ENCODE measurements at places on chromosomes 2 and 18.
A peak's percentile ranks its signal among the peaks of the same experiment; 100 is the strongest.

- DNase-seq, result no peak
- peaks cover 14% of the 10 kb centered on the region for H3K27me3 ChIP-seq
- peaks cover 1% of the 10 kb centered on the region for H3K4me1 ChIP-seq
- H3K27ac ChIP-seq, result no peak overlapping the region
Observed at GRCh38 chr2:85716346-85716914, 22.3 kb downstream of the GNLY start.

GRCh38 chr2:107808959-107809358 lies 17.7 kb upstream of the RGPD4 start:
- H3K36me3 ChIP-seq, result no peaks in the 10 kb centered on the region
- H3K27me3 ChIP-seq, result no peaks in the 10 kb centered on the region
- H3K4me1 ChIP-seq, result no peaks in the 10 kb centered on the region
- no peak overlapping the region for H3K4me3 ChIP-seq

- H3K36me3 ChIP-seq, result no peaks in the 10 kb centered on the region
- no peaks in the 10 kb centered on the region for H3K4me1 ChIP-seq
- DNase-seq, result no peak
- H3K27me3 ChIP-seq, result no peaks in the 10 kb centered on the region
Observed at GRCh38 chr2:16817305-16818202, 151.9 kb upstream of the CYRIA start.

DNA sequence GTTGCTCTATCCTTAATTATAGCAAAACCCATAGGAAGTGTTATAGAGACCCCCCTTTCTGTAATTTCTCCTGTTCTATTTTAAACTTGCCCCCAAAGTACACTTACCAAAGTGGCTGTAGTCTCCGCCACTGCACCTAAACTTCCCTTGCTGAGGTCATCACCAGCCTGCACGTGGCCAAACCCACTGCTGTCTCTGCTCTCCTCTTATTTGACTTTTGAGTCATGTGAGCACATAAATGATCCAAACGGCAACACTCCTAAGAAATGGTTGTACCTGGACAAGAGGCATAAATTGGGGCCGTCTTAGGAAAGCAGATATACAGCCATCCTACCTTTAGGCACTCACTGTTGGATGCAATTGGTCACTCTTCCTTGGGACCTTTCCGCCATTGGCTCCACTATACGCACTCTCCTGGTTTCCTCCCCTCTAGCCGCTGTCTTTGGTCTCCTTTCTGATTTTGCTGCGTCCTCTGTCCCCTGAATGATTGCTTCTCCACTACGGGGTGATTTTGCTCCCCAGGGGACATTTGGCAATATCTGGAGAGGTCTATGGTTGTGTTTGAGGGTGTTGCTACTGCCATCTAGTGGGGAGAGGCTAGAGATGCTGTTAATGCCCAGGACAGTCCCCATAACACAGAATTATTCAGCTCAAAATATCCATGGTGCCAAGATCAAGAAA lies 19.2 kb upstream of the IL36G start:
- no peaks in the 10 kb centered on the region for H3K36me3 ChIP-seq
- peaks cover 35% of the 10 kb centered on the region for H3K27me3 ChIP-seq
- H3K4me3 ChIP-seq, result no peak overlapping the region
- H3K27ac ChIP-seq, result no peak overlapping the region
- peak; percentile 57 for DNase-seq

DNA sequence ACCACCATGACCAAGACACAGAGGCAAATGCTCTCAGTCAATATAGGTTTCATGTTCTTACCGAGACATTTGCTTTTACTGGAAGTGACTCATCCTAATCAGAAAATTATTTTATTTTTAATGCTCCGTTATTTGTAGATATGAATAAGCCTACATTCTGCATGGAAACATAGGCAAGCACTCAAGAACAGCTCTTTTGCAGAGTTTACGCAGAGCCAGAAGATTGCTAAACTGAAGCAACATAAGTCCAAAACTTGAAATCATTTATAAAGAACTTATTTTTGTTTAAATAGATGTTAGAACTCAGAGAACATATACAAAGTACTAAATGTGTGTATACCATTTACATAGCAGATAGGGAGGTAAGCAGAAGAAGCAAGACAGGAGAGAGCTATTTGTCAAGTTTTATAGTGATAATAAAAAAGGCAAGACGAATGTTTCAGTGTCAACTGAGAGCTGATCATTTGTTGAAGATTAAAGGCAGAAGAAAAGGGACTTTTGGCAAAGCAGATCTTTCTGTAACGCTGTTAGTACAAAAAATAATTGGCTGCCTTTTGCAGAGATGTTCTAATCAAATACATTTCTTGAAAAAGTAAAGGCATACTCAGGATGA lies 12.4 kb upstream of the PPP1R1C start:
- no peaks in the 10 kb centered on the region for H3K36me3 ChIP-seq
- H3K4me3 ChIP-seq, result no peak overlapping the region
- H3K4me1 ChIP-seq, result no peaks in the 10 kb centered on the region
- H3K27me3 ChIP-seq, result no peaks in the 10 kb centered on the region

GRCh38 chr2:67476809-67477790 lies 80.0 kb downstream of the ETAA1 start:
- H3K27ac ChIP-seq, result no peak overlapping the region
- no peaks in the 10 kb centered on the region for H3K27me3 ChIP-seq
- no peaks in the 10 kb centered on the region for H3K36me3 ChIP-seq
- DNase-seq, result peak; percentile 81
- no peak overlapping the region for H3K4me3 ChIP-seq
- H3K4me1 ChIP-seq, result no peaks in the 10 kb centered on the region

- H3K36me3 ChIP-seq, result no peaks in the 10 kb centered on the region
- peaks cover 6% of the 10 kb centered on the region for H3K4me1 ChIP-seq
- no peak overlapping the region for H3K27ac ChIP-seq
- 0 out of 2 replicates have a peak, but pooled peaks cover 1% of the 10 kb centered on the region for H3K27me3 ChIP-seq
Observed at GRCh38 chr2:235083822-235084221, 132.0 kb downstream of the SH3BP4 start.

DNA sequence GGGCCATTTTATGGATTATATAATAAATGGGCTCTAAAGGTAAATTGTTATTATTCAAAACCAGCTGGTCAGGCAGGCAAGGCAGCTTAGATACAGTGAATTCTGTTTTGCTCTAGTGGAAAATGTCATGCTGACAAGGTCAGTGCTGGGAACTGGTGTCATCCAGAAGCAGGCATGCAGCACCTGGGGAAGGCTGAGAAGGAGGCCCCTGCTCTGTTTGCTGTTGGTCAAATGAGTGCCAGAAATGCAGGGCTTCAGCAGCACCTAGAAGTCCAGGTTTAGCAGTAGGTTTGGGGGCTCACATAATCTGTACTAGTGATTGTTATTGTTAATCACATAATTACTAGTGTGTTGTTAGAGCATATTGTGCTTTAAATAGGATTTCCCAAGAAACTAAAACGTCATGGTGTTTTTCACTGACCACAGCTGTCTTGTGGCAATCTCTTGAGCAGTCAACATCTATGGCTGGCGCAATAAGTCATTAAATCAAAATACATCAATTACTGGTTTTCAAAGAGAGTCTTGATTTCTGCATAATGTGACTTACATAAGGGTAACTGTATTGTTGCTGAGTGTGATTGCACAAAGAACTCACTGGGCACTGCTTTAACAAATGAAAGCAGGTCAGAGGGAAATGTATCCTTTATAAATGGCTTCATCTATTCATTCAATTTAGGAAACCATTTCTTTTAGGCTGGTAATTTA lies 99.1 kb downstream of the MYO3B start:
- H3K4me3 ChIP-seq, result no peak overlapping the region
- H3K36me3 ChIP-seq, result no peaks in the 10 kb centered on the region
- no peaks in the 10 kb centered on the region for H3K27me3 ChIP-seq
- no peaks in the 10 kb centered on the region for H3K4me1 ChIP-seq

- no peak overlapping the region for H3K4me3 ChIP-seq
- H3K4me1 ChIP-seq, result peaks cover 28% of the 10 kb centered on the region
- H3K27me3 ChIP-seq, result no peaks in the 10 kb centered on the region
- H3K27ac ChIP-seq, result peak overlapping the region; percentile 2
Observed at GRCh38 chr2:36392571-36393255, 37.1 kb downstream of the CRIM1 start.

DNA sequence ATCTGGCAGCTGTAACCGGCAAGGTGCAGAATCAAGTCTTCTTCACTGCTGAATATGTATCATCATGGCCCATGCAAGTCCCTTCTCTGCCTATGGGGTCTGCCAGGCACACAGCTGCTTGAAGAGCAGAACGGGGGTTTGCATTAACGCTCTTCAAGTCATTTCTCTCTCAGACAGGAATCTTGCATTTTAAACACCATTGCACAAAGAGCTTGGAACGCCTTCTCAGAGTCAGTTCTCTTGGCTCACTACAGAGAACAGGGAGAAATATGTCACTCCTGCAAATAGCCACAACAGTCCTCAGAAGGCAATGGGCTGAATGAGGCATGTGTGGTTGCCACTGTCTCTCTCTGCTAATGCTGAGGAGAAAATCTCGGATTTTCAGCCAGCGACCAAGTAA lies 2173.5 kb upstream of the PIK3C3 start:
- no peaks in the 10 kb centered on the region for H3K27me3 ChIP-seq
- H3K36me3 ChIP-seq, result no peaks in the 10 kb centered on the region
- H3K27ac ChIP-seq, result no peak overlapping the region

DNA sequence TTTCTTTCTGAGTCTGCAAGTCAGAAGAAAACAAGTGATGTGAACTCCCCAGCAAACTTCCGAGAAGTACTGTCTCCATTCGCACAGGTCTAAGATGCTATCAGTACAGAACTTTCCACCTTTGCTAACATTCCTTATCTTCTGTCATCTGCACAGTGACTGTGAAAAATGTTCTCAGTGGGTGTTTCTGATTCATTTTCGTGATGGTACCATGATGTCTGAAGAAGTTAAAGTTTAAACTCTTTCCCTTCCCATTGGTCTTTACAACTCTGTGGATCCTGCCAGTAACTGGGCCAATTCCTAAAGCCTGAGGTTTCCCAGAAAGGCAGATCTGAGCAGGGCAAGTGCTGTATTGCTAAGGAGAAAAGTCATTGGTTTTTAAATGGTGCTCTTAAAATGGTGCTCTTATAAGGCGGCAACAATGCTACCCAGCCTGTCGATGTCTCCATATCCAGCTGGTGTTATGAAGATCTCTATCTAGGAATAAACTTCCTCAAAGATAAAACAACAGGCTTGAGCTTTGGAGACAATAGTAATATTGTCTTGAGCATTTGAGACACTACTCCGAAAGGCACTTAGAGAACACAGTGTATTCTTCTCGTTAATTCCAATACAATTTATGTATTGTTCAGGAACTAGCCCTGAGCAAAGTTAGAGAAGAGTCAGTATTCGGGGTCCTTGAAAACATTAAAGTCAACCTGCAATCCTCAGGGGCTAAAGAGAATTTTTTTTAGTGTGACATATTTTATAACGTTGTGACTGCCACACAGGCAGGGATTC lies 232.3 kb downstream of the OSR1 start:
- H3K36me3 ChIP-seq, result no peaks in the 10 kb centered on the region
- DNase-seq, result no peak
- peaks cover 26% of the 10 kb centered on the region for H3K4me1 ChIP-seq
- no peak overlapping the region for H3K4me3 ChIP-seq

DNA sequence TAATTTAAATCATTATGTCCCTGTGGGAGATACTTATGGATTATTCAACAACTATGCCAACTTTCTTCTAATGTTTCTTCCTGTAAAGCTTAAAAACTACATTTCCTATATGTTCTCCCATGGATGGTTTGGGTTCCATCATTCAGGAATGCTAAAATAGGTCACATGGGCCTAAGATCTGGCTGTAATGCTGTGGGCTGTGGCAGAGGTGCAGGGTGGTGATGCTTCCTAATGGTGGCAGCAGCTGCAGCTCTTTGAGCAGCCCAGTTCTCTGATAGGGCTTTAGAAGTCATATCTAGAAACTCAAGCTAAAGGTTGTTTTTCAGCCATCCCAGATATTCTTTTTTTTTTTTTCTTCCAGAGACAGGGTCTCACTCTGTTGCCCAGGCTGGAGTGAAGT lies 266.1 kb downstream of the ZNF385B start:
- DNase-seq, result no peak
- no peak overlapping the region for H3K27ac ChIP-seq
- no peaks in the 10 kb centered on the region for H3K27me3 ChIP-seq
- H3K4me3 ChIP-seq, result no peak overlapping the region
- no peaks in the 10 kb centered on the region for H3K36me3 ChIP-seq

- peak; percentile 4 for DNase-seq
- H3K27ac ChIP-seq, result peak overlapping the region; percentile 4
- H3K36me3 ChIP-seq, result no peaks in the 10 kb centered on the region
- no peaks in the 10 kb centered on the region for H3K4me1 ChIP-seq
Observed at GRCh38 chr18:79497638-79498081, 101.9 kb downstream of the NFATC1 start.

DNA sequence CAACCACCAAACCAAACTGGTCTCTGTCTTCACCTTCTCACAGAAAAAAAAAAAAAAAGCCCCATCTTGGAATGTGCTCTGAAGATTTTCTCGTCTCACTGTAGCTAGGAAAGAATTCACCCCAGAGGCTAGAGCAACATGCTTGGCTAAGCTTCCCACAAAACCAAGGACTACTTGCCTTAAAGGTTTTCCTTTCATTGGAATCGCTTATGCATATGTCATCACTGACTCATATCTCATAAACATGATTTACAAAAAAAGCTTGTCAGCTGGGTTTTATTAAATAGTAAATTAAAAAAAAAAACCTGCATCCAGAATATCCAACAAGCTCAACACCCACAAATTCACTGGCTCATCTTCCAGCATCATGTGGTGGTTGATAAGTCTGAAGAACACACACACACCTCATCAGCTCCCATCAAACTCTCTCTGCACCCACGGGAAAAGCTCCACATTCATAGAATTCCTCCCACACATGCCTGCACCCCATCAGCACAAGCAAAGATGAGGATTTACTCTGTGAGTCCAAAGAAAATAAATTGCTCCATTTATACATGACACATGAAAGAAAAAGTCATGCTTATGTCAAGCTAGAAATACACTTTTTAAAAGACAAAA lies 182.0 kb upstream of the TRIB2 start:
- DNase-seq, result peak; percentile 97
- H3K27me3 ChIP-seq, result no peaks in the 10 kb centered on the region
- peak overlapping the region; percentile 22 for H3K4me3 ChIP-seq
- H3K36me3 ChIP-seq, result no peaks in the 10 kb centered on the region
- peaks cover 3% of the 10 kb centered on the region for H3K4me1 ChIP-seq
- H3K27ac ChIP-seq, result peak overlapping the region; percentile 87

DNA sequence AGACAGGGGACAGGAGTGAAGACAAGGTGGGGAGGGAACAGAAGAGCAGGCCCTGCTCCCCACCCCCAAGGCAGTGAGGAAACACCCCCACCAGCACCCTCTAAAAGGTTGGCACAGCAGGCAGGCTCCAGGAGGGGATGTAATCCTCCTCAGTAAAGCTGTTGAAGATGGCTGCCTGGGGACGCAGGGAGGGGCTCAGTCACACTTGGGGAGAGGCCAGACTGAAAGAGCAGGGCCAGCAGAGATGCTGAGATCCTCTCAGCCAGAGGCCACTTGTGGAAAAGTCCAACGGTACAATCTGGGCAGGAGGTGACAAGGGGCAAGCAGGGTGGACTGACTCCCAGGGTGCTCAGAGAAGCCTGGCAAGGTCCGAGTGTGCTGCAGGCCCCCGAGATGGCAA lies 154.8 kb upstream of the ID2 start:
- no peak overlapping the region for H3K27ac ChIP-seq
- H3K36me3 ChIP-seq, result no peaks in the 10 kb centered on the region
- no peak overlapping the region for H3K4me3 ChIP-seq
- H3K4me1 ChIP-seq, result no peaks in the 10 kb centered on the region
- H3K27me3 ChIP-seq, result peaks cover 22% of the 10 kb centered on the region
- no peak for DNase-seq

All from IMR-90 (cell line).